Transverse colon (tissue), 4 donors: ENCODE measurements at places on chromosomes 6 and 20. TPM values are rescaled to one million over a fixed set of nuclear protein-coding genes. Genes with fewer than 3 reads are reported as not detected.
A peak's percentile ranks its signal among the peaks of the same experiment; 100 is the strongest.

GRCh38 chr20:32470025-32470861 lies 112.1 kb downstream of the ASXL1 start:
- H3K27me3 ChIP-seq: no peaks in the 10 kb centered on the region
- no peaks in the 10 kb centered on the region for H3K36me3 ChIP-seq

DNA sequence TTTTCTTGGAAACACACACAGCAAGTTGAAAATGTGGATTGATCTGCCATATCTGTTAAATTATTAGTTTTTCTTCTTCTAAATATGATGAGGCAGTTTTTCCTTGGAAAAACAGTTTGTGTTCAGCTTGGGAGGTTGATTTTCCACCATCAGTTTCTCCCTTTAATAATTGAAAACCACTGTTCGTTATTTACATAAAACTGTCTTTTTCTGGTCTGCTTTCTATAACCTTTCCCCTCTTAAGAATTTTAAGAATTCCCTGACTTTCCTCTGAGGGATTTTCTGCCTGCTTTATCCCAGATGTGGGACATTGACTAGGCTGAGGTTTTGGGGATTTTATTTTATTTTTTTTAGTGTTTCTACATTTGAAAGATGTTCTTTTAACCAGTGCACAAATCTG lies 27.2 kb downstream of the DSE start:
- peak overlapping the region; percentile 16 for H3K27ac ChIP-seq
- no peaks in the 10 kb centered on the region for H3K27me3 ChIP-seq
- no peaks in the 10 kb centered on the region for H3K36me3 ChIP-seq
- no peaks in the 10 kb centered on the region for H3K4me1 ChIP-seq
- no peak overlapping the region for H3K4me3 ChIP-seq
- DNase-seq: no peak

GRCh38 chr6:135624402-135625295 lies 127.1 kb upstream of the AHI1 start:
- H3K36me3 ChIP-seq: no peaks in the 10 kb centered on the region
- no peak overlapping the region for H3K27ac ChIP-seq
- DNase-seq: no peak
- no peak overlapping the region for H3K4me3 ChIP-seq
- H3K27me3 ChIP-seq: no peaks in the 10 kb centered on the region

DNA sequence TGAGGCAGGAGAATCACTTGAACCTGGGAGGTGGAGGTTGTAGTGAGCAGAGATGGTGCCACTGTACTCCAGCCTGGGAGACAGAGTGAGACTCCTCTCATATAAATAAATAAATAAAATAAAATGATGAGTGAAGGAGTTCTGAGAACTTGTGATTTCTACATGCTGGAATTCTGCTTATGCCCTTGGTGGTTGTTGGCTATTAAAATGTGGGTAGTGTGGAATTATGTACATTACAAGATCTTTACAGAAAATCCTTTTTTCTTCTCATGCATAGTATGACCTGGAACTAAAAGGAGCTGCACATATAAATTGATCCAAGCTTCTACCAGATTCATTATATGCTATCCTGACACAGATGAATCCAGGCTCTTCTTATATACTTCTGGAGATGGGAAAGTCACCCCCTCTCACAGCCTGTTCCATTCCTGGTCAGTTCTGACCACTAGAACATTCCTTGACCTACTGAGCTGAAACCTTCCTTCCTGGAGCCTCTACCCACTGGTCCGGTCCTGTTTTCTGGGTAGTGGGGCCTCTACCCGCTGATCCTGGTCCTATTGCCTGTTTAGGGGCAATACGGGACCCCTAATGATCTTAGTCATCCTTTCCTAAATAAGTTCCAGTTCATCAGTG lies 37.7 kb upstream of the TAF8 start:
- H3K27me3 ChIP-seq: no peaks in the 10 kb centered on the region
- H3K4me1 ChIP-seq: peaks cover 24% of the 10 kb centered on the region
- H3K27ac ChIP-seq: no peak overlapping the region
- no peaks in the 10 kb centered on the region for H3K36me3 ChIP-seq
- no peak for DNase-seq

- H3K36me3 ChIP-seq: no peaks in the 10 kb centered on the region
- no peaks in the 10 kb centered on the region for H3K27me3 ChIP-seq
- H3K27ac ChIP-seq: no peak overlapping the region
- H3K4me1 ChIP-seq: peaks cover 14% of the 10 kb centered on the region
- H3K4me3 ChIP-seq: no peak overlapping the region
Measured at GRCh38 chr6:43728586-43728985, 41.0 kb upstream of the MRPS18A start.

GRCh38 chr6:79455446-79455845 lies 81.8 kb downstream of the LCA5 start:
- no peak overlapping the region for H3K4me3 ChIP-seq
- H3K27ac ChIP-seq: no peak overlapping the region
- H3K4me1 ChIP-seq: no peaks in the 10 kb centered on the region
- DNase-seq: no peak
- H3K27me3 ChIP-seq: no peaks in the 10 kb centered on the region
- no peaks in the 10 kb centered on the region for H3K36me3 ChIP-seq

GRCh38 chr6:37303891-37304503 lies 46.1 kb upstream of the TMEM217 start:
- no peak overlapping the region for H3K27ac ChIP-seq
- no peak for DNase-seq
- peaks cover 12% of the 10 kb centered on the region for H3K4me1 ChIP-seq

DNA sequence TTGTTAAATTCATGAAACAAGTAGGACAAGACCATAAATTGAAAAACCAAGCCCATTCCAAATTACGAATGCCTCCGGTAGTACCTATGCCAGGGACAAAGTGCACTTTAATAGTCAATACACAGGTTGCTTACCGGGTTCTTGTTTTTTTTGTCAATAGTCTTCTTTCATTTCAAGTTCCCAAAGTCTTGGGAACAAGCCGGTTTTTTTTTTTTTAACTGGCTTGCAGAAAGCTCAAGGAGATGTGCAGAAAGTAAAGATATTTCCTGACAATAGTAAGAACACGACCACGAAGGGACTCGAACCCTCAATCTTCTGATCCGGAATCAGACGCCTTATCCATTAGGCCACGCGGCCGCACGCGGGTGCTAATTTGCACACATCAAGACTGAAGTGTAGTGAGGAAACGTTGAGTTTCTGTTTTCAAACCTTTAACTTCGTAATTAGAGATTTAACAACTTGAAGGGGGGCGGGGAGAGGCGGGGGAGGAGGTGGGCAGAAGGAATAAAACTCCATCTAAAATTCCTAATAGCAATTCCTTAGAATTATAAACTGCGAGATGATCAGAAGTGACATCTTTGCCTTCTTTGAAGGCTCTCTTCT lies 181.0 kb downstream of the TRIM27 start:
- H3K27ac ChIP-seq: no peak overlapping the region
- peaks cover 94% of the 10 kb centered on the region for H3K27me3 ChIP-seq
- H3K4me1 ChIP-seq: no peaks in the 10 kb centered on the region

DNA sequence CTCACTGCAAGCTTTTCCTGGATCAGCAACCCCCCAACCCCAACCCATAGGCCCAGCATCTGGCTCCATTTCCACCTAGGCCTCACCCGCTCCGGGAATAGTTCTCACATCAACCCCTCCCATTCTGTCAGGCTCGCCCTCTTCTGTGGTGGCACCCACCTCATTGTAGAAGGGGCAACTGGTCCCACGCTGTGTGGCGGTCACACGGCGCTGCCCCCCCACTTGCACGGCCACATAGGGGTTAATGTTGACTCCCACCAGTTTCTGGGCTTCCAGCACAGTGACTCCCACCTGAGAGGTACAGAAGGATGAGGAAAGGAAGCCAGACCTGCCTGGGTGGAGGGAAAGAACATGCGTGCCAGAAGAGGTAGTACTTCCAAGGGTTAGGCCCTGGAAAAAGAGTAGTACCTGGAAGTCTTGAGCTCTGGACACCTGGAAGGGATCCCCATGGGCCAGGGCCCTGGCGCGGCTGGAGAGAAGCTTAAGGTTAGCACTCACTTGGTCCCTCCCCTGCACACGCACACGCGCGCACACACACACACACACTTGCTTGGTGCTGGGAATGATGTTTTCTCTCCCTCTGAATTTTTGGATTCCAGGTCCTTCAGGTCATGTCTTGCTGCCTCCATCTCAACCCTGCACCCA lies 12.7 kb upstream of the SPAG4 start:
- H3K27ac ChIP-seq: no peak overlapping the region
- DNase-seq: no peak
- H3K4me1 ChIP-seq: peaks cover 16% of the 10 kb centered on the region
- no peak overlapping the region for H3K4me3 ChIP-seq

PREP gene
- total RNA-seq: 63.2 TPM
